Heart left ventricle (tissue), 16 donors: ENCODE measurements at places on chromosomes 16 and 17. TPM values are rescaled to one million over a fixed set of nuclear protein-coding genes. Genes with fewer than 3 reads are reported as not detected.

DNA sequence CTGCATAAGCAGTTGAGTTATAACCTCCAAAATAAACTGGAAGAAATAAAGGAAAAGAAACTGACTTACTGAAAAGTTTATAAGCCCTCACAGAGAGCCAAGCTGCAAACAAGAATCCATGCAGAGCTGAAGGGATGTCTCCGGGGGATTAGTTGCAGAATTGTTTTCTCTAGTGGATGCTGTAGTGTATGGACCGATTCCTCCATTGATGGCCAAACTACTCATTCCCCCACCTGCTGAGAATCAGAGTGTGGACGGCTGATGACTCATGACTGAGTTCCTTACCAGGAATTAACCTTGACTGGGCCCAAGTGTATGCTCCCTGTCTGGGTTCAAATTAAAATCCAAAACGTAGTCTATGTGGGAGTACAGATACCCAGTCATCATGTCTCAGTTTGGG, 93.9 kb upstream of the CDH8 start:
- DNase-seq, result no peak

DNA sequence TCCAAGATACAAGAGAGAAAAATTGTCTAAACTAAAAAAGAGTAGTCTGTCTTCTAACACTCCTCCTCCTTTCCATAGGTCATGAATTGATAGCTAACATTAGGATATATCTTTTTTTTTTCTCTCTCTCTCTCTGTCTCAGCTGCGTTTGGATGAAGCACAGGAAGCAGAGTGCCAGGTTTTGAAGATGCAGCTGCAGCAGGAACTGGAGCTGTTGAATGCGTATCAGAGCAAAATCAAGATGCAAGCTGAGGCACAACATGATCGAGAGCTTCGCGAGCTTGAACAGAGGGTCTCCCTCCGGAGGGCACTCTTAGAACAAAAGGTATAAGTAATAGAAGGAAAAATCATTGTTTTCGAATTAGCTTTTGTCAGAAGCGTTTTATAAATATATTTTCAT, 32.9 kb downstream of the ABHD15 start:
- no peak for DNase-seq

GRCh38 chr17:14332331-14332730, 31.4 kb downstream of the HS3ST3B1 start:
- no peak for DNase-seq

GRCh38 chr16:65254144-65254543, 132.3 kb upstream of the CDH11 start:
- no peak for DNase-seq

DNA sequence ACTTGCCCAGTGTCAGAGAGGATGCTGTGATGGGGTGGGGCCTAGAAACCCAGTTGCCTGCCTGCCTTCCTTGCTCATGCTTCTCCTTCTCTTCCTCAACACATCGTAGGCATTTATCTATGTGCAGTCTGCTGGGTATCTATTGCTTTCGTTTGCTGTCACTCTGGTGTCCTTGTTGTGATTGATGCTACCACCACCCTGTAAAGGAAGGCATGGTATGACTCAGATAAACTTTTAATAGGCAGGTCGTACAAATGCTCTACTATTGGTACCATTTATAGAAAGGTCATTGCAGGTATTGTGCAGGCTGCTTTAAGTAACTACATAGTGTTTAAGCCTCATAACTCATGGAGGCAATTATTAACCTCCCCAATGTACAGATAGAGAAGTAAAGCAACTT, 368.9 kb downstream of the UTP18 start:
- DNase-seq, result no peak

DNA sequence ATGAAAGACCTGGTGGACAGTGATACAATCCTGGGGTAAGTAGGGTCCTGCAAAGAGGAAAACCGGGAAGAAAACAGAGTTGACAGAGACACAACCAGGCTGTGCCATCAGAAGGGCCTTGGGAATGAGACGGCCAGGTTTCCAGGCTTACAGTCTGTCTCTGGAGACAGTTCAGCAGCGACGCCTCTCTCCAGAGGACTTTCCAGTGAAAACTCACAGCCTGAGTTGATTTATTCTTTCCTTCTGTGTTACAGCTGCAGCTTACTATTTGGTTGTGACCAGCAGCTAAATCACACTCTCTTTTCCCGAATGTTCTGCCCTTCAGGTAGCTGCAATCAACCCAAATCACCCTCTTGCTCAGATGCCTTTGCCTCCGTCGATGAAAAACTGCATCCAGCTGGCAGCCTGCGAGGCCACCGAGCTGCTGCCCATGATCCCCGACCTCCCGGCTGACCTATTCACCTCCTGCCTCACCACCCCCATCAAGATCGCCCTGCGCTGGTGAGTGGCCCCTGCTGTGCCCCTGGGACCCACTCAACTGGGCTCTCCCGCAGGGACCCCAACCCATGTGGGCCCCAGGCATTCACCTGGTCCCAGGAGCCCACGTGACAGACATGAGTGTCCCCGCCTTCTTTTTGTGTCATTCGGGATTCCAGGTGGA, 209.2 kb downstream of the RPTOR start:
- DNase-seq, result no peak

DNA sequence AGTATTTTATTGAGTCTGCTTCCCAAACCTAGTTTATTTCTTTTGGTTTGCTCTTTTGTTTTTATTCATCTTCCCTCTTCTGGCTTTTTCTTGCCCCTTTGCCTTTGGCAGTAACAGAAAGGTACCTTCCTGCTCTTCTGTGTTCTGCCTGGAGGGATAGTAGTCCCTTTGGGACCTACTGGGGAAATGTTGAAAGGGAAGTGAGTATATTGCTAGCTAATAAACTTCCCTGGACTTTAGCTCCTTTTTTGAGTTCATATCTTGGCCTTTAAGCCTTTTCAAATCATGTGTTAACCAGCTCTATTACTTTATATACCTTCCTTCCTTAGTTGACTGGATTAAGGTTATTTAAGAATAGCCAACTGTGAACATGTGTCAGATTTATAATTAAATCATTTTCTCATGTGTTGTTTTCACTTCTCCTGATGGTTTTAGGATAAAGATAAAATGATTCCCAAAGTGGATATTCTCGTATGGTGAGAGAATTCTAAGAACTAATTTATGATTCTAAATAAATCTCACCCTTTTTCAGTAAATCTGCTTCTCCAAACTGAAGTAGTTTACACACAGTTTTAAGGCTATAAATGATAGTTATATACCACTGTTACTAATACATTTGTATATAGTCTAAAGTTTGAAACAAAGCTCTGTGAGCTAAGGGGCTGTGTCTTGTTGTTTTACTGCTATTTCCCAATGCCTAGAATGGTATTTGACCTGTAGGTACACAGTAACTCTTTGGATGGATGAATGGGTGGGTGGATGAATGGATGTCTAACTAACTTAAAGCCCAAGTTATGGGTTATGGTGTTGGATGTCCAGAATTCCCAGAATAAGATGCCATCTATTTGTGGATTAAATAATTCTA, 45.7 kb downstream of the OMG start:
- DNase-seq, result no peak

CRYBA1 gene
- not detected for total RNA-seq

AKAP1 gene
- 121 TPM for total RNA-seq

KRTAP2-1 gene
- not detected for total RNA-seq
